ENCODE measurements at places on chromosomes 16 and 17. TPM values are rescaled to one million over a fixed set of nuclear protein-coding genes. Genes with fewer than 3 reads are reported as not detected.
A peak's percentile ranks its signal among the peaks of the same experiment; 100 is the strongest.

DNA sequence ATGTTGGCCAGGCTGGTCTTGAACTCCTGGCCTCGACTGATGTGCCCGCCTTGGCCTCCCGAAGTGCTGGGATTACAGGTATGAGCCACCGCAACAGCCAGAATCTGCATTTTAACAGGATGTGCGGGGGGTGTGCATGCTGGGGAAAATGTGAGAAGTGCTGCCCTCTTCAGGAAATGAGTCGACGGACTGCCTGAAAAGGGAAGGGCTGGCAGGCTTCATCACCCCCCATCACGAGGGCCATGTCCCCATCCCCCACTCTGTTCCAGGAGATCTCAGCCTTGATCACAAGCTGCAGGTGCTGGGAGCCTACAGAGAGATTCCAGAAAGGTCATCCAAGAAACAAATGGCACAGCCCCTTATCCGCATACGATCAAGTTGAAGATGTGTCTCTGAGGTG is 195.3 kb upstream of the RPL38 start:
- DNase-seq, result no peak

The TSPAN10 gene
- polyA plus RNA-seq, result 1.2 TPM

- DNase-seq, result no peak
Observed at GRCh38 chr16:22126037-22126558, 33.8 kb downstream of the VWA3A start.

GRCh38 chr17:7011415-7011814 is 1.0 kb upstream of the RNASEK start:
- no peak for DNase-seq

GRCh38 chr17:44906010-44906646 is 6.9 kb upstream of the EFTUD2 start:
- DNase-seq, result no peak

The ZG16 gene
- polyA plus RNA-seq, result 2.2 TPM

- DNase-seq, result no peak
Observed at GRCh38 chr16:68833251-68833650, 10.1 kb upstream of the TANGO6 start.

The EPN2 gene
- 24.2 TPM for polyA plus RNA-seq

- no peak for DNase-seq
Observed at GRCh38 chr17:7632492-7632894, 2.6 kb downstream of the SHBG start.

GRCh38 chr17:49899191-49899485 is 51.3 kb upstream of the TAC4 start:
- peak; percentile 34 for DNase-seq

DNA sequence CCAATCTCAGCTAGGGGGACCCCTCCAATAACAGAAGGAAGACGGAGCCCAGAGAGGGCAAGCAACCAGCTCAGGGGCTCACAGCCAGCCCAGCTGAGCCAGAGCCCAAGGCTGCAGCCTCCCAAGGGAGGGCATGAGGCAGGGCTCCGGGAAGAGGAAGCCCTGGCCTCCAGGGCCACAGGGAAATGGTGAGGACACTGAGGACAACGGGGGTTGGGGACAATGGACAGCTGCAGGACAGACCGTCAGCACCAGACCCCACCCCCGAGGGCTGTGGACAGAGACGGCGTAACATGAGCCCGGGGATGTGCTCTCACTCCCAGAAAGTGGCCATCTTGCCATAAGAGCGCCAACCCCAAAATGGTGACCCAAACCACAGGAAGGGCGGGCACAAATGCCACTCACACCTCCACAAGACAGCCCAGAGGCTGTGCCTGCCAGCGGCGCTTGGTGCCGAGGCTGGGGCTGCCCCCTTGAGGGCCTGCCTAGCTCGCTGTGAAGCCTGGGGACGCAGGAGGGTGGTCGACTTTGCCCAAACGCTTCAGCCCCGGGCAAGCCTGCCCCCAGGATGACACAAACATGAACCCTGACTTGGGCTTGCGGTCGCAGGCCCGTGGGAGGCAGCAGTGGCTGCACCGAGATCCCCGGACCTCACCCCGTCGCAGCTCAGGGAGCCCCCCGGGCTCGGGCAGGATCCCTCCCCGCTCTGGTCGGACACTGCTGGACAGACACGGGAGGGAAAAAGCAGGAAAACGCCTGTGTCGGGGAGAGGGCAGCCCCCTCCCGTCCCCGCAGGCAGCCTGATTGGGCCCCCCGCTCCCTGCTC is 10.5 kb downstream of the PIMREG start:
- DNase-seq, result no peak

GRCh38 chr16:71568551-71568950 is 8.3 kb downstream of the TAT start:
- no peak for DNase-seq

- no peak for DNase-seq
Observed at GRCh38 chr17:73042225-73042624, 50.3 kb downstream of the SLC39A11 start.

The C1QL1 gene
- polyA plus RNA-seq, result 14.3 TPM

- DNase-seq, result no peak
Observed at GRCh38 chr17:37842401-37842800, 81.8 kb upstream of the TBC1D3K start.

DNA sequence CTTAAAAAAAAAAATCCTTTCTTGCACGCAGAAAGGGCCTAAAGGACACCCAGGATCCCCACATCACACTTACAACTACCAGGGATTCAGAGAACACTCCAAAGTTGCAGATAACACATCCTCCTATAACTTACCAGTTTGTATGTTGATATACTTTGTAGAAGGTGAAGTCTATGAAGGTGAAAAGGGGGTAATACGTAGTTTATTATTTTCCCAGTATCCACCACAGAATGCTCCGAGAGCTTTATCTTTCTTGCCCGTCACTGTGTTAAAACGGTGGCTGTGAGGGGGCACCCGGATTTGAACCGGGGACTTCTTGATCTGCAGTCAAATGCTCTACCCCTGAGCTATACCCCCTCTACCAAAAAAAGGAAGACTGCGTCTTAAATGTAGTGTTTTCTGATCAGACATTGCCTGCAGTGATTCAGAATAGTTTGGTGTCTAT is 7.9 kb upstream of the RPL23 start:
- DNase-seq, result no peak

DNA sequence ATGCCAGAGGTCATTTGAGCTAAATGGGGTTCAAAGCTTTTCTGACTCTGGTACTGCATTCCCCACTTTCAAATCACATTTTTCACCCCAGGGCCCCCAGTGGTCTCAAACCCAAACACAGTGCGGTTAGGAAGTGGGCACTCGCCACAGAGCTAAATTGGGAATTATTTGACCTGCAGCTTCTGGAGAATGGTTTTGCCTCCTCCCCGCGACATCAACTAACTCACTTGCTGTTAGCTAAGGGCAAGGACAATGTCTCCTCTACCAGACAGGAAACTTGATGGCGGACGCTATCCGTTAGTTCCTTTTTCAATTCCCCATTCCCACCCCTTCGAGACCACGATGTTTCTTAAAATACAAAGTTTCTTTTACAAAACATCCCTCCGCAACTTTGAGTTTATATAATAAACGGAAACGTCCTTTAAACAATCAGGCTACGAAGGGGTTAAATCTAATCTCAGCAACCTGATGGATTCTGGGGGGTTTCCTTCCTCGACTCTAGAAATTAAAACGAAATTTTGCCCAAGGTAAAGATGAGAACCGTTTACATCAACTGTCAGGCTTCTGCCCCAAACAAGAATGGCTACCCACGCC is 500 bp upstream of the KAT7 start:
- DNase-seq, result no peak

- peak; percentile 58 for DNase-seq
Observed at GRCh38 chr17:19727501-19728078, 11.2 kb upstream of the SLC47A2 start.

DNA sequence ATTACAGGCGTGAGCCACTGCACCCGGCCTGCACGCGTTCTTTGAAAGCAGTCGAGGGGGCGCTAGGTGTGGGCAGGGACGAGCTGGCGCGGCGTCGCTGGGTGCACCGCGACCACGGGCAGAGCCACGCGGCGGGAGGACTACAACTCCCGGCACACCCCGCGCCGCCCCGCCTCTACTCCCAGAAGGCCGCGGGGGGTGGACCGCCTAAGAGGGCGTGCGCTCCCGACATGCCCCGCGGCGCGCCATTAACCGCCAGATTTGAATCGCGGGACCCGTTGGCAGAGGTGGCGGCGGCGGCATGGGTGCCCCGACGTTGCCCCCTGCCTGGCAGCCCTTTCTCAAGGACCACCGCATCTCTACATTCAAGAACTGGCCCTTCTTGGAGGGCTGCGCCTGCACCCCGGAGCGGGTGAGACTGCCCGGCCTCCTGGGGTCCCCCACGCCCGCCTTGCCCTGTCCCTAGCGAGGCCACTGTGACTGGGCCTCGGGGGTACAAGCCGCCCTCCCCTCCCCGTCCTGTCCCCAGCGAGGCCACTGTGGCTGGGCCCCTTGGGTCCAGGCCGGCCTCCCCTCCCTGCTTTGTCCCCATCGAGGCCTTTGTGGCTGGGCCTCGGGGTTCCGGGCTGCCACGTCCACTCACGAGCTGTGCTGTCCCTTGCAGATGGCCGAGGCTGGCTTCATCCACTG is at the start of gene BIRC5:
Gene BIRC5 (plus strand): TSS at position 238 of the 690 bp plus-strand sequence. CDS start 64 bp downstream, at position 302.
- DNase-seq, result peak; percentile 73

The FAAP100 gene
- polyA plus RNA-seq, result 26.9 TPM

GRCh38 chr17:79046197-79046915 is 22.4 kb downstream of the C1QTNF1 start:
- DNase-seq, result no peak

The CCL1 gene
- not detected for polyA plus RNA-seq

The CACNG3 gene
- 0.01 TPM for polyA plus RNA-seq

GRCh38 chr16:50474138-50474537 is 74.1 kb upstream of the NKD1 start:
- no peak for DNase-seq

GRCh38 chr16:50600582-50601283 is 52.5 kb downstream of the NKD1 start:
- DNase-seq, result no peak

The PYY gene
- polyA plus RNA-seq, result 36.2 TPM

GRCh38 chr17:46771561-46772474 is 46.7 kb downstream of the WNT3 start:
- peak; percentile 58 for DNase-seq

DNA sequence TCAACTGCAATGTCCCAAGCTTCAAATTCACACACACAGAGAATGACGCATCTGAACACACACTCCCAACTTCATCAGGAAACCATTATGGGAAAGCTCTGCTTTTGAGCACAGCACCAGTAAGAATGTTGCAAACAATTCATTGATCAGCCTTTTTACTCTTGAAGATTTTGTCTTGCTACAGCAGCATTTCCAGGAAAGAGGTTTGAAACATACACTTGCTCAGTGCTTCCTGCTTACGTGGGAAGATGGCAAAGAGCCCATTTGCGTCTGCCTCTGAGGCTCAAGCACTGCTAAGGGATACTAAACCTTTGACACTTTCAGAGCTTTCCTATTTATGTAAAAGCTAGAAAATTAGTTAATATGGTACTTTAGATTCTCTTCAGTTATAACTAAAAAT is 77.2 kb upstream of the MON1B start:
- DNase-seq, result no peak

- DNase-seq, result no peak
Observed at GRCh38 chr17:1907909-1908698, 78.3 kb downstream of the RPA1 start.

DNA sequence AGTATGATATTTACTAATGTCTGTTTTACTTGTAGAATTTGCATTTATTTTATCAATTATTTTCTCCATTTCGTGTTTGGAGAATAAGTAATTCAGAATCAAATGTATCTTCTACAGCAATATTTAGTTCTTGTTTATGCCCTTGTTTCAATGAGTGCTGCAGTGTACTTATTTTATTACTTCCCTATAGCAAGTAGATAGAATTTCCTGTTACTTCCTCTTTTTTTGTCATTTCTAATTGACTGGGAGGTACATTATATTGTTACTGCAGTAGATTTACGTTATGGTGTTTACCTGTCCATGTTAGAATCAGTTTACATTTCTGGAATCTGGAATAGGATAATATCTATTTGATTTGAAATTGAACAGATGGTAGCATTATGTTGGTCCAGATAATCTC is 71.2 kb downstream of the OMG start:
- no peak for DNase-seq

DNA sequence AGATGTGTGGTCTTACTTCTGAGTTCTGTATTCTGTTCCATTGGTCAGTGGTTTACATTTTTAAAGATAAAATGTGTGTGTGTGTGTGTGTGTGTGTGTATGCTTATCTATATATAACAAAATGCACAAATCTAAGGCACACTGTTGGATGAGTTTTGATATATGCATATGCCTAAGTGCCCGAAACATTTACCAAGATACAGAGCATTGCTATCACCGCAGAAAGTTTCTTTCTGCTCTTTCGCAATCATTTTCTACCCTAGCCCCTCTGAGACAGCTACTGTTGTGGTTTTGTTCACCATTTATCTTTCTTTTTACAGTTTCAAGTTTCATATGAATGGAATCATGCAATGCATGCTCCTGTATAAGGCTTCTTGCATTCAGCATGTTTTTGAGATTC is 97.0 kb downstream of the MRTFB start:
- DNase-seq, result no peak

The SYCE1L gene
- polyA plus RNA-seq, result 5.6 TPM

The CX3CL1 gene
- 30.6 TPM for polyA plus RNA-seq

The C16orf54 gene
- 1.5 TPM for polyA plus RNA-seq

DNA sequence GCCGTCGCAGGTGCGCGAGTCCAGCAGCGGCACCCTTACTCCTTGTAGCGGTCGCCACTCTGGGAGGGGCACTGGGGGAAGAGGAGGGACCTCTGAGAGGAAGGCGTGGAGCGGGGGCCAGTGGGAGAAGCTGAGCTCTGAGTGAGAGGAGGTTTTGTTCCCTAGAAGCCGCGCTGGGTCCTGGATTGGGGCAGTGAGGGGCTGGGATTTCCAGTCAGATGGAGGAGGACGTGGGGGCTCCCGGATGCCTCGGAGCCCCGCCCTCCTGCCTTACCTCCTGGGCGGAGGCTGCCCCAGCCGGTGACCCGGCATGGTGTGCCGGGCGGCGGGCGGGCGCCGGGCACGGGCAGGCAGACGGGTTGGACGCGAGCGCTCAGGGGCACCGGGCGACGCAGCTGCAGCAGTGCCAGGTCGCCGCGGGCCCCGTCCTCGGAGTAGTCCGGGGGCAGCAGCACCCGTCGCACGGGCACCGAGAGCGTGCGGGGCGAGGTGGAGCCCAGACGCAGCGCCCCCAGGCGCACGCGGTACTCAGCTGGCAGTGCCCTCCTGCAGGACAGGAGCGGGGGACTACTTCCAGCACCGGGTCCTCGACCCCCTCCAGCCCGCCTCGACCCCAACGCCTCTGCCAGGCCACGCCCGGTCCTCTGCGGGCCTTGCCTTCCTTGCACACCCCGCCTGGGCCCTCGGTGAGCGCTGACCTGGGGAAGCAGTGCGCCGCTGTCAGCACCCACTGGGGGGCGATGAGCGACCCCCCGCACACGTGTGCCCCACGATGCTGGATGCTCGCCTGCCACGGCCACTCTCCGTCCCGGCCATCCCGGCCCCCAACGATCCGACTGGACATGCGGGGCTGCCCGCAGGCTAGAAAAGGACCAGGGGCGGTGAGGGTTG is 2.0 kb downstream of the PRSS33 start:
- no peak for DNase-seq

GRCh38 chr16:25033852-25034251 is 18.7 kb upstream of the ARHGAP17 start:
- DNase-seq, result no peak

The SLFN11 gene
- 4.1 TPM for polyA plus RNA-seq

All from large intestine (tissue), 12 donors.